BE2C (cell line): ENCODE measurements at places on chromosomes 6 and 20.
A peak's percentile ranks its signal among the peaks of the same experiment; 100 is the strongest.

DNA sequence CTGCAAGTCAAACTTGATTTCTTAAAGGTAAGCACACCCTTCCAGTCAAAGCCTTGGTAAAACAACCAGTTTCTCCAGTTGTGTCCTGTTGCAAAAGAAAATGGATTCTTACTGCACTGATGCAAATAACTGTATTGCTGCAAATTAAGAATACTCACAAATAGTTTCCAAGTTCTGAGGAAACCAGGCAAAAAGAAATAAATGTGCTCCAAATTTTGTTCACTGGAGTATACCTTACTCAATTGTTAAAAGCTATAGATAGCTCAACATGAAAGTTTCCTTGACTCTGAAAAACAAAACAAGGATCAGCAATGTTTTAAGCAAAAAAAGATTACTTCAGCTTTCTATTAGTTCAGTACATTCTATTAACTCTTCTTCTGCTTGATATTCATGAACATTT is 75.2 kb downstream of the SLC16A10 start:
- DNase-seq = no peak

- DNase-seq = no peak
Measured at GRCh38 chr20:58168843-58169242, 59.6 kb downstream of the ANKRD60 start.

GRCh38 chr6:106714281-106714680 is 84.9 kb downstream of the QRSL1 start:
- DNase-seq = no peak

GRCh38 chr6:30325150-30325872 is 1.4 kb upstream of the TRIM39 start:
- DNase-seq = peak; percentile 51

DNA sequence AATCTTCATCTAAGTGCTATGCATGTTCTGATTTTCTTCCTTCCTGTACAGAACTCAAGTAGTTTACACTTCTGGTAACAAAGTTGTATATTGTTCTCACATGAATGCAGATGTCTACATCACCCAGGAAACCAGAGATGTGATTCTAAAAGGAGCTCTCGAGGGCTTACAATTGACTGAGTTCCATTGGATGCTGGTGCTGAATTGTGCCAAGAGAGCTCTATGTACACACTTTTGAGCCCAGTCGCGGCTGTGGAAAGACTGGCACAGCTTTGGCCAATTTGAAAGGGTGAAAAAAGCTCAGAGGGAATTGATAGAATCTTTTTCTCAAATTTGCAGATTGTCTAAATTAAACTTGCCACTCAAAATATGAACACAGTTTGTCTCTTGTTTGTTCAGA is 340.7 kb downstream of the LMBRD1 start:
- no peak for DNase-seq

GRCh38 chr20:21564127-21564773 is 50.4 kb upstream of the NKX2-2 start:
- no peak for DNase-seq

GRCh38 chr20:37980383-37980782 is 52.9 kb downstream of the TTI1 start:
- no peak for DNase-seq

DNA sequence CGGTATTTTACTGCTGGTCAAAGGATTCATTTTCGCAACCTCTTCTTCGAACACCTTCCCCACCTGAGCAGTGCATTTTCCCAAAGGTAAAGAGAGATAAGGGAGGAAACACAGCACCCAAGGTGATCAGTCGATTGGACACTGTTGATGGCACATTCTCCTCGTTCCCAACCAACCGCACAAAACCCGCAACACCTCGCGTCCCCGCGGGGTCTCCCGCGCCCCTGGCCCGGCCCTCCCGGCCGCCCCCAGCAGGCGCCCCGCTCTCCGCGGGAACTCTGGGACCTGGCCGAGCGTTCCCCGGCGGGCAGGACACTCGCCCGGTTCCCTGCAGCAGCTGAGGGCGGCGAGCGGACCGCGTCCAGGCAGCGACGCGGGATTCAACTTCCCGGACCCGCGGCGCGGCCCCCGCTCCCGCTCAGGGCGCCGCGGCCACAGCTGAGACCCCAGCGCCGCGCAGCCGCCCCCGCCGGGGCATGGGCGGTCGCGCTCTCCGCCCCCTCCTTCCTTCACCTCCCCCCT is 506 bp downstream of the RGS17 start:
- peak; percentile 49 for DNase-seq

- no peak for DNase-seq
Measured at GRCh38 chr20:23125625-23126191, 39.6 kb upstream of the CD93 start.

DNA sequence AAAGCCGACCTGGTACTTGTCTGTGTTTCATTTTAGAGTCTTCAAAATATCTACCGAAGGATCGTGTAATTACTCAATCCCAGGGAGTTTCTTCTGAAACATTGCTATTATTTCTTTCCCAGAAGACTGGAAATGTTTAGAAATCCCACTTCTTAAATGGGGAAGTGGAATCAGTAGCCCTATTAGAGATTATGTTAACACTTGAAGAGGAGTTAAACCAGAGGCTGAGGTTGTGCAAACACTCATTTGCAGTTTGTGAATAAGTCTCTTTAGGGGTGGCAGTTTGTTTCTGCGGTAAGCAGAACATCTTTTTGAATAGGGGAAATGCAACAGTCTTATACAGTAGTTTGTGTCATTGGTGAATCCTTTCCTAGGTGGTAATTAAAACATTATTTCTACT is 21.3 kb downstream of the DSP start:
- no peak for DNase-seq

DNA sequence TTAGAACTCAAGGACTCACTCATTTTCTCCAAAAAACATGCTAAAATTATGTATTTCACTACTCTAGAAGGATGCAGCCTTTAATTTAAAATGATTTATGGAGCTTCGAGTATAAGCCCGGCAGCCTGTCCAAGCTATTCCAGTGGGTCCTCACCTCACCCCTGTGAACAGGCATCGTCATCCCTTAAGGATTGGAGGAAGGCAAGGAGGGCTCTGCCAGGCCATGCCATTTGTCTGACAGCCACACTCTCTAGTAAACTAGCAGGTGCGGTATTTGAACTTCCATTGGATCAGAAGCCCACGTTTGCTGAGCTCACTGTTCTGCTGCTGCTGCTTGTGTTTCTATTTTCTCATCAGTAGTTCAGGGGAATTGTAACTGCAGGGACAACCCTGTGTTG is 39.8 kb upstream of the NAA20 start:
- DNase-seq = no peak

DNA sequence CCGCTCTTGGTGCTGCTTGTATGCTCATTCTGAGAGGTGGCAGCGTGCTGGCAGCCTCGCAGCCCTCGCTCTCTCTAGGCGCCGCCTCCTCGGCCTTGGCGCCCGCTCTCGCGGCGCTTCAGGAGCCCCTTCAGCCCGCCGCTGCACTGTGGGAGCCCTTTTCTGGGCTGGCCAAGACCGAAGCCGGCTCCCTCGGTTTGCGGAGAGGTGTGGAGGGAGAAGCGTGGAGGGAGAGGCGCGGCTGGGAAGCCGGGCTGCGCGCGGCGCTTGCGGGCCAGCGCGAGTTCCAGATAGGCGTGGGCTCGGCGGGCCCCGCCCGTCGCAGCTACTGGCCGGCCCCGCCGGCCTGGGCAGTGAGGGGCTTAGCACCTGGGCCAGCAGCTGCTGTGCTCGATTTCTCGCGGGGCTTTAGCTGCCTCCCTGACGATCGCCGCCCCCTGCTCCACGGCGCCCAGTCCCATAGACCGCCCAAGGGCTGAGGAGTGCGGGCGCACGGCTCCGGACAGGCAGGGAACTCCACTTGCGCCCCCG is 19.5 kb upstream of the FAM8A1 start:
- no peak for DNase-seq

DNA sequence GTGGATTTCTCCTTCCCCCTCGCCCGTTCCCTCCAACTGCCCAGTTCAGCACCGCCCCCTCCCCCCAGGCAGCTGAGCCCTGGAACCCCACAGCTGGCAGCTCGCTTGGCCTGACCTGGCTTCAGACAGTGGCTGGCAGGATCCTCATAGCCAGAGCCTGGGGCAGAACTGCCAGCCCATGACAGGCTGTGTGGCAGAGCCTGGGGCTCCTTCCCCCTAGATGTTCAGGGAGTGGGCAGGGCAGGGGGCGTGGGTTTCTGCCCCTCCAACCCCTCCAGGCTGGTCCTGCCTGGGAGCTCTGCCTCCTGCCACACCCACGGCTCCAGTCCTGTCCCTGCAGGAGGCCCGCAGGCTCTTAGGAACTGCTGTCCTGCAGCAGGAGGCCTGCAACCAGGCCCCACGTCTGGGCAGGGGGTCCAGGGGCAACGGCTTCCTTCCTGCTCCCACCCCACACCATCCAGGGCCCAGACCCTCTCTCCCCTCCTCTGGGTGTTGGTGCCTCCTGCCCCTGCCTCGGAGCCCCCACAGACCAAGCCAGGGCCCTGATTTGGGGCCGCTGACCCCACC is 9.6 kb upstream of the KCNQ2 start:
- DNase-seq = peak; percentile 41

DNA sequence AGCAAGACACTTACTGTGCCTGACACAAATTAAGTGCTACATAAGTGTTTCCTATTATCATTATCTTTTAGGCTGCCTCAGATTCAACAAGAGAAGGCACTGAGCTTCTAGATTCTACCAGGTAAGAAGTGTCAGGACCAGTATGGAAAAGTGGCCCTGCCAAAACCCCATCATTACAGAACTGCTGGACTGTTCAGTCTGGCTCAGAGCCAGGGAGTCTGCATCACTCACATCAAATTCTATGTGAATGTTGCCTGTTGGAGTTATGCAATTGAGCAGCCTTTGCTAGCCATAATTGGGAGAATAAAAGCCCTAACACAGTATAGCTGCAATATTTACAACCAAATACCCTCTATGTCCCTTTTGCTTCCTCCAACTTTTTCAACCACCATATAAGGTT is 70.9 kb downstream of the ATG5 start:
- peak; percentile 87 for DNase-seq

DNA sequence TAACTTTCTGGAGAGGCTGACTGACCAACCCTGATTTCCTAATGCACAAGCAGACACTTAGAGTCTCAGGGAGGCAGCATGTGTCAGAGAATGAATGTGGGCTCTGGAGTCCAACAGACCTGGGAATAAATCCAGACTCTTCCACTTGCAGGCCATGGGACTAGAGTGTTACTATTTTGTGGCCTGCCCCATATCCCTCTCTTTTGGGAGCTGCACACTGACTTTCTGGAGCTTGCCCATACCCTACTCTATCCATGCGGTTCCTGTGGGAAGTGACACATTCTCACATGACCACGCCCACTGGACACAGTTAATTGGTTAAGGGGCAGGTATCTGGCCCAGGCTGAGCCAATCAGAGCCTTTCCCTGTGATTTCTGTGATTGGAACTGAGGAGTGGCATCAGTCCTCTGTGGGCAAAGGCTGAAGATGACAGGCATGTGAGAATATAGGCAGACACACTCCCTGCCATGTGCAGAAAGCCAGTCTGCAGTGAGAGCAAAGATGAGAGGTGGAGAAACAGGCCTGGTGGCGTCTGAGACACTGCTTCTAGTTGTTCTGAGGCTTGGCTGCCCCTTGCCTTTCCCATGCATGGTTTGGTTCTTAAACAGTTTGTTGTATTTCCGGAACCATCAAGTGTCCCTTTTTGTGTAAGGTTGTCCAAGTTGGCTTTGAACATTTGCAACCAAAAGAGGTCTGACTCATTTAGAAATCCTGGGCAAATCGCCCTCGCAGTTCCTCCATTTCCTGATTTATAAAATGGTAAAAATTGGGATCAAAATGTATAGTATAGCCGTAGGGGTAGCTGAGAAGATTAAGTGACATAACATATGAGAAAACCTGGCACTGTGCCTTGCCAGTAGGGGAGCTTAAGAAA is 125.6 kb downstream of the CDC5L start:
- peak; percentile 65 for DNase-seq

GRCh38 chr6:96909811-96910210 is 12.1 kb upstream of the NDUFAF4 start:
- DNase-seq = no peak

DNA sequence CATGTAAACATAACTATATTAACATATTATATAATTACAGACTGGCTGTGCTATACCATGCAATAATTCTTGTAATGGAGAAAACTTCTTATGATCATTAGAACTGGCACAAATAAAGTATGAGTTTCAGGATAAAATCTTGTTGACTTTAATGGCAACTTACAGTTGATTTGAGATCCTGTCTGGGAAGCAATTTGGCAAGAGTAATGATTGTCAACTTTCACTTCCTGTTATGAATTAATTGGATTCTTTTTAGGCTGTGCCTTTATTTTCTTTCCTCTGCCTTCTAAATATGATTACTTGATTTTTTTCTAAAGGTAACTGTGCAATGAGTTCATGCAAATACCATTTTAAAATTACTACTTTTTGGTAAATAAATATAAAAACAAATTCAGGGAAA is 158.1 kb upstream of the B3GAT2 start:
- no peak for DNase-seq

DNA sequence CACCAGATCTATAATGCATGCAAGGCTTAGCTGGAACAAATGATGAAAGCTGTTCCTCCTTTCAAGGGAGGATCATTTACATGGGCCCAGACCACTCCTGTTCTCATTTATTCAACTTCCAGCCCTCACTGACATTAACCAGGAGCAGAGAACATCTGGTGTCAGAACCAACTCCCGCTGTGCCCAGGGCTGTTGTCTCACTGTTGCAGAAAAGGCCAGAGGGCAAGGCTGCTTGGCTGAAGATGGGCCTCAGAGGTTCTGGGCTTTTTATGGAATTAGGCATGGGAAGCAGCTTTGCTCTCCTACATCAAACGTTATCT is 164.2 kb downstream of the GMPR start:
- peak; percentile 77 for DNase-seq

DNA sequence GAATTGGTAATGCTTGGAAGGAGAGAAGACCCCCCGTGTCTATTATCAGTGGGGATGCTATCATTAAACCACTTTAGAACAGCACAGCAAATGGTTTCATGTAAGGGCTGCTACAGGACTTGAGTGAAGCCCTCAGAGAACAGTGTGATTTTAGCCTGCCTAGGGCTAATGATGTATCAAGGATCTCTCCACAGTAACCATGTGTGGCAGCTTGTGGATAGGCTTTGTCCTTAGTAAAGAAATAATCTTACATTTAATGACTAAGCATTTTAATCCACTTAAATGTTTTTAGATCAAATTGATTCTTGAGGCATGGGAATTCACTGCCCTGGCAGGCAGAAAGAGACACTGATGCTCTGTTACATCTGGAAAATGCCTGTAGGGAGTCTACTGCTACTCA is 495.1 kb downstream of the NKAIN2 start:
- DNase-seq = no peak

GRCh38 chr6:31009731-31010130 is 543 bp upstream of the MUC22 start:
- no peak for DNase-seq

GRCh38 chr6:47524136-47524845 is 46.7 kb downstream of the CD2AP start:
- no peak for DNase-seq
